ENCODE measurements at places on chromosomes 2 and 18.

DNA sequence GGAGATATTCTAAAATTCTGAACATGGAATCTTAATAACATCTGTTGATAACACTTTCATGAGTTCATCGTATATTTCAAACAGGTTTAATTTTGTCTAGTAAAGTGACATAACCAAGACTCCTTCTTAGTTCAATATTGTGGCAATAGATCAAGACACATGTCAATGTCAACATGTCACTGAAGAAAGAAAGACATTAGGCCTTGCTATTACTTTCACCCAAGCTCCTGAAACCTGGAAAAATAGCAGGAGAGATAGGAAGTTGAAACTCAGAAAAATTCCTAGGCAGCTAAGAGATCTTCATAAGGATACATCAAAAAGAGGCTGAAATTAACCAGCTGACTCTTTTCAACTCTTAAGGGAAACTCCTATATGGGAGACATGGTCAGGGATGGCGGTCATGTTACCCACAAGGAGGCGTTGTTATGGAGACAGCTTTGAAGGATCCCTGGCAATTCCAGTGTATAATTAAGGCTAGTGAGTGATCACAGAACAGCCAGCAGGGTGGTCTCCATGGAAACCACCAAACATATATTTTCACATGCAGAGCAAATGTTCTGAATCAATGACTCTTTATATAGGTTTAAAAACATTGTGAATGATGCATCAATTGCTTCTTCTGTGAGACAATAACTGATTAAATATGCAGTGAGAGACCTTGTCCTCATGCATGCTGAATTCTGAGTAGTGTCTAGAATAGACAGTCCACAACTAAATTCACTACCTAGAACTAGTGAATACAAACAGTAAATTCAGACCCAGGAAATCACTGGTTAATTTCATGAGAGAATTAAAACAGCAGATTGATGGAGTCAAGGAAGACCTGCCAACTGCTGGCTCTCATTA is 115.3 kb upstream of the RIOK3 start:
- no peak for DNase-seq

- DNase-seq: peak; percentile 98
Measured at GRCh38 chr2:178414266-178415247, 36.4 kb downstream of the PRKRA start.

DNA sequence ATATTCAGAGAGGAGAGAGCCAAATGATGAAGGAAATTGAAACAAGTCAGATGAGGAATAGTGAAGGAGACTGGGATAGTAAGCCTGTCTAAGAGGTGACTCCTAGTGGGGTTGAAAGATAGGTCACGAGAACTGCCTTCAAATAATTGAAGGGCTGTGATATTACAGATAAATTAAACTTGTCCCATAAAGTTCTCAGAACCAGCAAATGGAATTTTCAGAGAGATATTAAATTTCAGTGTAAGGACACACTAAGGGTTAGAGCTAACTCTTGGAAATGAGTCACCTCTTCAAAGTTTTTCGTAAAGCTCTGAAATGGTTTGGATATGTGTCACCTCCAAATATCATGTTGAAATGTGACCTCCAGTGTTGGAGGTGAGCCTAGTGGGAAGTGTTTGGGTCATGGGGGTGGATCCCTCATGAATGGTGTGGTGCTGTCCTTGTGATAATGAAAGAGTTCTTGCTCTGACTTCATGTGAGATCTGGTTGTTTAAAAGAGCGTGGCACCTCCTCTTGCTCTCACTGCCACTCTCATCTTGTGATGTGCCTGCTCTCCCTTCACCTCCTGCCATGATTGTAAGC is 87.3 kb downstream of the BABAM2 start:
- DNase-seq: peak; percentile 76

GRCh38 chr2:235545339-235546150 is 51.7 kb downstream of the AGAP1 start:
- DNase-seq: no peak

GRCh38 chr2:234714711-234715110 is 217.8 kb upstream of the ARL4C start:
- no peak for DNase-seq

GRCh38 chr18:50182511-50182910 is 12.4 kb downstream of the MYO5B start:
- DNase-seq: no peak

- no peak for DNase-seq
Measured at GRCh38 chr2:165953306-165953654, 296 bp downstream of the TTC21B start.

- peak; percentile 7 for DNase-seq
Measured at GRCh38 chr18:29892960-29893558, 1149.5 kb downstream of the DSC3 start.

- DNase-seq: no peak
Measured at GRCh38 chr18:64615021-64615420, 466.1 kb upstream of the LINC00305 start.

- DNase-seq: no peak
Measured at GRCh38 chr2:71129902-71130151, 202 bp downstream of the MCEE start.
